ENCODE measurements at places on chromosomes 7 and 10.

DNA sequence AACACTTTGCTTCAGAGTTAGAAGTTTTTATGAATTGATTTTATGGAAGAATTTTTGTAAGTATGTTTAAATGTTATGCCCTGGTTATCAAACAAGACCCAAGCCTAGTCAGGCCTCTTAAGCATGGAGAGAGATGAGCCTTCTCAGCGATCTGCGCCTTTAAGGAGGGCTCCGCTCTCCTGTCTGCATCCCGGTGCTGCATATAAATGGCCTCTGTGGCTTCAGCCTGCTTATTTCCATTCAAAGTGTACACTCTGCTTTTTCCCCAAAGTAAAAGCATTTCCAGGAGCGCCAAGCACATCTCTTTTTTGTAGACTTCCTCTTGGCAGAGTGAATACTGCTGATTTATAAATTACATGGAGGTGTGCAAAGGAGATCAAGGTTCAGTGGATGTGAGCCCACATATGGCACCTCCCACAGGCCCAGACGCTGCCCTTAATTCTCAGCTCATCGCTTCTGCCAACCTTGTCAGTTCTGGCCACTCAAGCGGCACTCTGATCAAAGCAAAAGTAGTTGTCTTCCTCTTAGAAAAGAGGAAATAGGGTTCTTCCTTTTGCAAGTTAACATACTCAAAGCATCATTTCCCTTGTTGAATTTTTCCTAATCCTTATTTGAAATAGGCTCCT, 70.0 kb upstream of the SFMBT2 start:
- DNase-seq: no peak

GRCh38 chr7:75808106-75808505, 5.5 kb downstream of the CCL24 start:
- no peak for DNase-seq

GRCh38 chr10:29736366-29737073, 101.7 kb upstream of the SVIL start:
- no peak for DNase-seq

DNA sequence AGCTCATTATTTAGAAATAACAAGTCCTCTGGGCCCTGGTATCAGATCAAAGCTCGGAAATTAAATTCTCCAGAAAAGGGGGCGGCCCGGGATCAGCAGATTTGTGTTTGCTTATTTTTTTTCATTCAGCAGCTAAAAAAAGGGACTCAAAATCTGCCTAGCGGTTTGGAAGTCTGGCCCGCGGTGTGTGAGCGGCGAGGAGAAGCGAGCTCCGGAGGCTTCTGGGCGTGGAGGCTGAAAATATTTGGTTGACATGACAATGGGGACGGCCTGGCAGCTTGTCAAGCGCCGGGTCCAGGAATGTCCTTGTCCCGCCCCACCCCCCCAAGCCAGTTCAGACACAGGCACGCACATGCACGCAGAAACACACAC, 43.4 kb downstream of the FOXL3 start:
- no peak for DNase-seq

DNA sequence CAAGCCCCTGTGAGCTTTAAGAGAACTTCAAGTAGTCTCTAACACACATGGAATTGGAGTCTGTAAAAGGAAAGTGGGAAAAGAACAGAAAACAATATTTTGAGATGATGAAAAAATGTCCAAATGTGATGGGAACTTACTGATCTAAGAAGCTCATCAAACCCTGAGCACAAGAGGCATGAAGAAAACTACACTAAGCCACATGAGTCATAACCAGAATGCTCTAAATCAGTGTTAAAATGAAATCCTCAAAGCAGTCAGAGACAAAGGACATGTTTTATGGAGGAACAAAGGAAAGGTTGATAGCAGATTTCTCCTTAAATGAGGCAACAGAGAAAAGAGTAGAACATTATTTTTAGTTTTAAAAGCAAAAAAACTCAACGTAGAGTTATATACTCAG, 37.2 kb downstream of the ZNF33A start:
- DNase-seq: no peak

DNA sequence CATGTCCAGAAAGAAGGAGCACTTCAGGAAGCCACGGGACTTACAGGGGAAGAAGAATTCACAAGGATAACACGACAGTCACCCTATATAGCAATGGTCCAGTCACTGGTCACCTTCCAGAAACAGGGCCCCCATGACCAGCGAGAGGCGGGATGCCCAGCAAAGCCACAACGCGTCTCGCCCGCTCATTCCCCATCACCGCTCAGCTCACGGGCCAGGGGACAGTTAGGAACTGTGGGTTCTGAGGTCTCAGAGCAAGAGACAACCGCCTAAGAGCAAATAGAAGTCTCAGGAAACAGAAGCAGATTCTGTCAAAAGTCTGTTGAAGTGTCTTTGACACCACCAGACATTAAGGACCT, 71.9 kb downstream of the PROSER2 start:
- no peak for DNase-seq

GRCh38 chr10:88936656-88937055, 15.9 kb downstream of the ACTA2 start:
- no peak for DNase-seq

GRCh38 chr10:80473096-80473657, 19.1 kb downstream of the TSPAN14 start:
- no peak for DNase-seq

DNA sequence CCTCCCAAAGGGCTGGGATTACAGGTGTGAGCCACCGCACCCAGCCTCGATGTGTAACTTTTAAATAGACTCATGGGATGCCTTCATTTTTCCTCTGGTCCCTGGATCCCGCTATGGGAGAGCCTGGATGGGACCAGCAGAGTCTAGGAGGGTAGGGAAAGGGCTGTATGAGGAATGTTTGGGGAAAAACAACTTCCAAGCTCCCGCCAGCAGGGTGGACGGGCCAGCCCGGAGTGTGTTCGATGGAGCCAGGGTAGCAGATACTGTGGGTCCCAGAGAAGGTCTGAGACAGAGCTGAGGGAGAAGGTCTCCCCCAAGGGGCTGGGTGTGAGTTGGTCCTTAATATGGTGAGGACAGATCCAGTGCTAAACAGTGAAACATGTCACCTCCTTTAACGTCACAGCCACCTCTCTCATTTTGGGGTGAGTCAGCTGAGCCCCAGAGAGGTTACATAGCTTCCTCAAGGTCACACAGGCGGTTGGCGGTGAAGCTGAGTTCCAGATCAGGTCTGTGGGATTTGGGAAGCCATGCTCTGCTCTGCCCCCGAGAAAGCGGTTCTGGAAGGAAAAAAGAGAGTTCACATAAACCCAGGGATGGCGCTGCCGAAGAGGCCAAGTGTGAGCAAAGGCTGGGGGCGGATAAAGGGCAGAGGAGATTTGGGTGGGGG, 66.4 kb downstream of the MYL10 start:
- DNase-seq: no peak

- DNase-seq: no peak
Observed at GRCh38 chr10:3777981-3778691, 6.9 kb downstream of the KLF6 start.

GRCh38 chr10:63586043-63586442, 64.8 kb downstream of the REEP3 start:
- DNase-seq: no peak

DNA sequence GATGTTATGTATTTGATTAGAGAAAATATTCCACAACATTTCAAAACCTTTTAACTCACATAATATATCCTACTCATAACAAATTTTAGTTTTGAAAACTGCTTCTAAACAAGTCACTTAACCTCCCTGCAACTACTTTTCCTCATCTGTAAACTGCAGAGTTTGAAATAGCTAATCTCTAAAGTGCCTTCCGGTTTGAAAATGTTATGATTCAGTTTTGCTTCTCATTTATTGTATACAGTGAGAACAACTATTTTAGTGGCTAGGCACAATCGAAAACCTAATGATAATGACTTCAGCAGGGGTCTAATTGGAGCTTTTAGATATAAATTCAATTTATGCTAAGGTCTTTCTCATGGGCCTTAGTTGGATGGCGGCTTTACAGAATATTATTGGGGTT, 30.7 kb upstream of the TEX47 start:
- no peak for DNase-seq

DNA sequence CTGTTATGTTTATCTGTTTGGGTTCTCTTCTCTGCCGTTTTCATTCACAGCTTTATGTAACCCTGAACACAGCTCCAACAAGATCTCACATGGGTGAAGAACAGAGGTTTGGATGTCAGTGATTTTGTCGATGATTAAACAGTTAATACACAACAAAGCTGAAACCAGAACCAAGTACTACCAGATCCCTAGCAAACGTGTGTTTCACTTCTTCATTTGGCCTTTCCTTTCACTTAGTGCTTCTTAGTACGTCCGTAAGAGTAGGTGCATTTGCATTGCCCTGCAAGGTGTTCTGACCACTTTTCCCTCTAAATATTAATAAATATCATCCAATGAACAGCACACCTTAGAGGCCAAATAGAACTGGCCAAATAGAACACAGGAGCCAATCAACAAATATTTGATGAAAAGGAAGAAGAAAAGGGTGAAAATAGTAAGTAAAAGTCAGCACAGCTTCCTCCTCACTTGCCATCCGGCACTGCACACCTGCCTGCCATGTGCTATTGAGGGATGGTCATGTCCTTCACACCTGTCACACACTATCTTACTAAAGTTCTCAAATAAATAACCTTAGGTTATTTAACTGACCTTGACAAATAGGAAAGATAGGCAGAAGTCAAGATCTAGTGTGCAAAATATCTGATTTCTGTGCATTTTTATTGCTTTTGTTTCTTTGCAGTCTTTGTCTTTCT, 252.6 kb upstream of the ANKRD30A start:
- no peak for DNase-seq

GRCh38 chr7:43785420-43785819, 26.9 kb downstream of the BLVRA start:
- DNase-seq: no peak

GRCh38 chr7:24979470-24979862, 512 bp downstream of the OSBPL3 start:
- DNase-seq: peak; percentile 62

- DNase-seq: no peak
Observed at GRCh38 chr7:110988348-110988747, 102.6 kb upstream of the LRRN3 start.

DNA sequence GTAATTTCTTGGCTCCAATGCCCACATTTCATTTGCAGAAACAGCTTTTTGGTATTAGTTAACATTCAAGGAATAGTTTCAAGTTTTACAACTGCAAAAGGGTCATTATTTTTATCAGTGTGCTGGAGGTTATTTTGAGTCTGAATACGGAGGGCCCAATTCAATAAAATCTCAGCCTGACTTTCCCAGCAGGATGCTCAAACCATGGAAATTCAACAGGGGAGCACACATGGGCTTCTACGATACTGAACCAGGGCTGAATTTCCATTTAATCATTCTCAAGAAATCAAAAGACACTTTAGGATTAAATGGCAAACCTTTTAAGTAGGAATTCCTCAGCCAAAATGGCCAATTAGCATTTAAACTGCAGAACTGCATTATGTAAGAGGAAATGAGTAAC, 700.9 kb upstream of the ANKRD30A start:
- DNase-seq: no peak

- DNase-seq: no peak
Observed at GRCh38 chr10:70193391-70193844, 23.1 kb upstream of the SAR1A start.
